Globus pallidus (tissue), 1 donor: ENCODE measurements at places on chromosomes 4 and X.

- no peak for DNase-seq
Observed at GRCh38 chr4:186368281-186368680, 102.3 kb downstream of the F11 start.

- no peak for DNase-seq
Observed at GRCh38 chr4:30258949-30259348, 461.2 kb upstream of the PCDH7 start.

DNA sequence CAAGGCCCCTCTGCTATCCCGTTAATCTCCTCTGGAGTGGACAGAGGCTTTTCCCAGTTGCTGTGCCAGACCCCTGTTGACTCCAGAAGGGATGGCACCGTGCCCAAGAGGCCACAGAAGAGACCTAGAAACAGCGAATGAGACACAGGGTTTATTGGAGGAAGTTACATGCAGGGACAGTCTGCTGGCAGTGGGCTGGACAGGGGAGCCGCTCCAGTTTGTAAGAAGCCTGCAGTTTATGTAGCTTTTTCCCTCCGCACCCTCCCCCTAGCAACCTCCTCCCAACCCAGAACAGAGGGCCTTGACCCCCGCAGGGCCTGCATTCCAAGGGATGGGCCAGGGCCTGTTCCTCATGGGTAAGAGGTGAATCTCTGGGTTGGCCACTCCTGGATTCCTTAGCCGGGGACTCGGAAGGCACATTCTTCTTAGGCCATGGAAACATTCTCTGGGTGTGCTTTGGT, 216.8 kb upstream of the PSAPL1 start:
- DNase-seq = peak; percentile 46

DNA sequence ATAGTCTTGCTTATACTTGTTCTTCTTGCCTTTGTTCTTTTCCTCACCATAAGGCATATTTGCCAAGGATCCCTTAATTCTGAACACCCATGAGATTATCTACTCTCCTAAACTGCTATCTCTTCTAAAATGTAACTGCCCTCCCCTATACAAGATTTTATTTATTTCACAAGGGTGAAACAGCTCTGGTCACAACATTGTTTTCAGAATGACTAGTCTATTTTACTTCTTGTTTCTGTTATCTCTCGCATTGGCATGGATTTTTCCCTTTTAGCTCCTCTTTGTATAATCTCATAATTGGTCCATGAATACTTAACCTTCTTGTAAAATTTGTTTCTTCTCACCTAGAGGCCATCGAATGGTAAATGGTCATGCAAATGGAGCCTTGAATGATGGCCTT, 17.2 kb upstream of the COL25A1 start:
- DNase-seq = no peak

DNA sequence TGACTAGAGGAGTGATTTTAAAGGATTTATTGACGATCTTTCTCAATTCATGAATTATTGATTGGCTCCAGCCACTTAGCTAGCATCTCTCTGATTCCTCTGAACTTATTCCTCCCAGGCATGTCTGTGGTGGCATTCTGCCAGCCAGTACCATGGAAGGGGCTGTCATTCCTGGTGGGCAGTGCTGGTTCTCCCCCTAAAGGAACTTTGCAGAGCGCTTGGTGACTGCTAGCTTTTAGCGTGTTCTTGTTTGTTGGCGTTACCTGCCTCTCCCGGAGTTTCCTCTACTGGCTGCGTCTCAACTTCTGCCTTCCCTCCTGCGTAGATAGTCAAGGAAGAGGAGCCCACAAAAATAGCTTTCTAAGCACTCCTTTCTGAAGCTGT, 19.3 kb downstream of the SRD5A3 start:
- DNase-seq = no peak

DNA sequence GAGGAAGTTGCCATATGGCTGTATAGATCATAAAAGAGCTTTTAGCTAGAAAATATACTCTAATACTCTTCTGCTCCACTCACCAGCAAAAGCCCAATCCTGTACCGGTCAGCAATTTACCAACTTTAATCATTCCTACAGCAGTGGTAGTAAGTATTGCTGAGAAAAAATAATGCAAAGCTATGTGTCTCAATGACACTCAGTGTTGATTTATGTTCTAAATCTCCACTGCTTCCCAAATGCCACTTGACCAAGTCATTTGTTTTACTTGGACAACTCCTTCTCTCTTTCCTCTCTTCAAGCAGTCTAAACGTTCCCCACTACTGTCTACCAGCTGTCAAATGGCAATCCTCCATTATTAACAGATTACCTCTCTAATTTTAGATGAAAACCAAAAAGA, 201.8 kb upstream of the GK2 start:
- DNase-seq = no peak

GRCh38 chrX:111837197-111837596, 38.8 kb upstream of the TRPC5OS start:
- DNase-seq = no peak

GRCh38 chr4:172899861-172900260, 268.8 kb upstream of the GALNT7 start:
- DNase-seq = no peak

DNA sequence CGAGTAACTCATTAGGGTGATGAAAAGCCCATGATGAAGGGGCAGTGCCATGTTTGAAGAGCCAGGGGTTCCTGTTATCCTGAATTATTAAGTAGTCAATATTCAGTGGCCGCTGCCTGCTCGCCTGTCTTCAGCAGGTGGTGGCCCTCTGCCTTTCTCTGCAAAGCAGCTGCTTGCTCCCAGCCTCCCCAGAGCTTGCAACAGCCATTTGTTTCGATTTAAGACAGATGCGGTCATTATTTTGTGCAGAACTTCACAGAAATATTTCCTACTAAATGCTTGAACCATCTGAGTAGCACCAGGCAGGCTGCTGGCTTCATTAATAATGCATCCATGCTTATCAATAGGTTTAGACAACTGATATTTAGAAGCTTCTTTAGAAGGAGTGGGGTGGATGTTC, 104.3 kb upstream of the TTC29 start:
- no peak for DNase-seq

- DNase-seq = no peak
Observed at GRCh38 chrX:38754818-38755718, 46.2 kb upstream of the MID1IP1 start.

DNA sequence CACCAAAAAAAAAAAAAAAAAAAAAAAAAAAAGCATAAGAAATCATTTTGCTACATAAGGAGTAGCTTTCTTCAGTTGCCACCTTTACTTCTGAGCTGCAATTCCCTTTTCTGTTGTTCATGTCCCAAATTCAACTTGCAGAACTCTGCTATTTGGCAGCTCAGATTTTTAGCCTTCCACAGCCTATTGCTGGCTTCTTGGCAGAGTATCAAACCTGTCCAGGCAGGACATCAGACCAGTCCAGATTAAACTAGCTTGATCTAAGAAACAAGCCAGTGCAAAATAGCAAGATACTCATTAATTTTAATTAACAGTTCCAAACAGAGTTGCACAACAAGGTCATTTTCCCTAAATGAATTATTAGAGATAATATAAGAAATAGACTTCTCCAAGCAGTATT, 123.6 kb upstream of the NR3C2 start:
- DNase-seq = peak; percentile 47

- no peak for DNase-seq
Observed at GRCh38 chr4:39616651-39617050, 22.0 kb downstream of the SMIM14 start.

GRCh38 chr4:54318904-54319303, 89.8 kb downstream of the PDGFRA start:
- DNase-seq = no peak

DNA sequence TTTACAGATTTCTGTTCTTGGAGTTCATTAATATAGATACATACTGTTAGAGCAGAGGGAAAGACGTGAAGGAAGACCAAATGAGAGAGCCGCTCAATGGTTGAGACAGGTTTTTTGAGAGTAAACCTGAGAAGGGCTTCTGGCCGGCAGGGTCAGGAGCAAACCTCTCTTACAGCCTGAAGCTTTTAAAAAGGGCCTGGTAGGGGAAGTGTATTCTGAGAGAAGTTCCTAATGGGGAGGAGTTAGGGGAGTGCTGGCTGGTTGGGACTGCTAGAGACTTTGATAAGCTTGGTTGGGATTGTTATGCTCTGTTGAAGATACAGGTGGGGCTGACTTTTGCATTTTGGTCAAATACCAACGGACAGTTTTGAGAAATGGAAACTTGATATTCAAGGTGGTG, 186.8 kb upstream of the PABPC4L start:
- no peak for DNase-seq

- peak; percentile 40 for DNase-seq
Observed at GRCh38 chrX:147912093-147912801, 528 bp downstream of the FMR1 start.

- no peak for DNase-seq
Observed at GRCh38 chr4:111178231-111178630, 555.4 kb upstream of the PITX2 start.

DNA sequence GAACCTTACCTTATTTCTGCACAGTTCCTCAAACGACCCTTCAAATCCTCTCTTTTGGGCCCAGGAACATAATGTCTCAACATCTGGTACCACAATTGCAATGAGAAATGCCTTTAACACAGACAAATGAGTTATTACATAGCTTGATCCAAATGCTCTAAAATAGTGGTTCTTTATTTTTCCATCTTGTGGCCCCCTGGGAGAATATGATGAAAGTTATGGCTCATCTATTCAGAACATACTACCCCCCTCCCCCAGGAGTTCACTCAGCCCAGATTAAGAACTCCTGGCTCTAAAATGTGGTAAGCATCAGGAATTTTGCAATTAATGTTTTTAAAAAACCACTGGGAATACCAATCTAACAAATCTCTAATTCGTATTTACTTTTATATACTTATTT, 23.9 kb upstream of the CENPU start:
- no peak for DNase-seq

GRCh38 chr4:4677556-4678522, 136.0 kb upstream of the STX18 start:
- DNase-seq = peak; percentile 41

- no peak for DNase-seq
Observed at GRCh38 chrX:145682518-145683298, 134.9 kb upstream of the SLITRK2 start.

DNA sequence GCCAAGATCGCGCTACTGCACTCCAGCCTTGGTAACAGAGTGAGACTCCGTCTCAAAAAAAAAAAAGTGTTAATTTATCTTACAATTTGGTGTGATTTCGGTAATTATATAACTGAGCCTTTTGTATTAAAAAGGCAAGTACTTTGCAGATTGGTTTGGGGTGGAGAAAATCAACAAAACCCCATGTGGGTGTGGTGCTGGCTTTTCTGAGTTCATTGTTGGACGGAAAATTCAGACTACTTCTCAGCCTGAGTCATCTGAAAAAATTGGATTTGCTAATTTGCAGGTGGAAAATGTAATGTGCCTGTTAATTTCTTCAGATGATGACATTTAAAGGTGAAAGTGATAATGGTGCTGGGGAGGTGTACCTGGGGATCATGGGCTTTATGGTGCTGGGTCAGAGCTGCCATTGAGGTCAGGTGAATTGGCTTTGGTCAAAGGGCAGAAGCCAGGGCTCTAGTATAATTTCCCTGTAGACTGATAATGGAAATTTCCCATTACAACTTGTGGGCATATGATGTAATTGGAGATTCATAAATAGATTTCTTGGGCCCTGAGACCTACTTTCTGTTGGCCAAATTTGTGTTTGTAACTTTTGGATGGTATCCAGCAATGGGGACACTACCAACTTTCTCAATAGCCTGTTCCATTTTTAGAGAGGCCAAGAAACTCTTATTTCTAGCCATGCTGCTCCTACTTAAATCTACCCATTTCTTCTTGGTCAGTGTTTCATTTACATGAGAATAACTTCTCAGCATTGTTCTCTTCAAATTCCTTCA, 74.3 kb upstream of the TEX13D start:
- no peak for DNase-seq

DNA sequence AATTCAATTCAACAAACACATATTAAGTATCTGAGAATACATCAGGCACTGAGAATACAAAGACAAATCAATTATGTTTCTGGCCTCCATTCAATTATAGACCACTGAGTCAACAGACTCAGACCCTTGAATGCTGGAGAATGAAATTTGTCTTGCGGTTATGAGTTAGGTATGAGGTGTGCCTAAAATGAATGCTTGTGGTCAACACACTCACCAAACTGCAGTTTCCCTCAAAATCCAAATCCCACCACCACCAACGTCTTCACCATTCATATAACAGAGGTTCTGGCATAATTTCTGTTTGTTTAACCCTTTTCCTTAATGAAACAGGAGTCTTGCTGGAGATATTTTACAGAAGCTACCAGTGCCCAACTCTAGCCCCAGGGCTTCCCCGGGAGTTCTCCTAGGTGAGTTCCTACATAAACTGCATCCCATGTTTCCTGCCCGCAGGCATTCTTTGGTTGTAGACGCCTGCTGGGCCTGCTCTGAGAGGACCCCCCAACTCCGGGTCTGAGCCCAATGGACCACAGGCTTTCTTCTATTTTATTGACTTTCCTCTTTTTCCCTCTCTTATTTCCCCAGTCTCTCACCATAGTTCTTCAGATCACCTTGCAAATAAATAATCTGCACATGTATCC, 119.2 kb downstream of the DDX53 start:
- DNase-seq = no peak

GRCh38 chr4:176755613-176756012, 37.1 kb downstream of the VEGFC start:
- DNase-seq = no peak

- DNase-seq = no peak
Observed at GRCh38 chr4:152325831-152326230, 210.1 kb downstream of the FBXW7 start.

GRCh38 chrX:31715675-31716074, 643.8 kb upstream of the FTHL17 start:
- no peak for DNase-seq

- no peak for DNase-seq
Observed at GRCh38 chr4:164847016-164847415, 30.0 kb upstream of the APELA start.

DNA sequence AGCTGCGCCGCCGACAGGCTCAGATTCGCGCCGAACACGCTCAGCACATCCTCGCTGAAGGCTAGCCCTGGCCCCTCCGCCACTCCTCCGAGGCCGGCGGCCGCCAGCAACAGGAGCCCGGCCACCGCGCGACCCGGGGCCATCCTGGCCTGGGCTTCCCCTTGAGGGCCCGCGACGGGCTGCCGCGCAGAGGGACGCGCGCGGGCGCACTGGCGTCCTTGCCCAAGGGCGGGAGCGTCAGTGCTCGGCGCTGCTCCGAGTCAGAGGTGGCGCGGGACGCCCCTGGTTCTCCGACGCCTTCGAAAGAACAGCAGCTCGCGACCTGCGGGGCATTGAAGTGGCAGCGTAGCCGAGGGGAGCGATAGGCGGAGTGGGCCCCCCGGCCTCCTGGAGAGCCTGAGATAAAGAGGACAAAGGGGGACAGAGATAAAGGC, 745 bp downstream of the SLC39A8 start:
- peak; percentile 19 for DNase-seq

GRCh38 chr4:126168484-126168883, 853.7 kb downstream of the FAT4 start:
- DNase-seq = no peak

GRCh38 chr4:1471443-1472147, 65.4 kb upstream of the NKX1-1 start:
- DNase-seq = no peak

- peak; percentile 72 for DNase-seq
Observed at GRCh38 chr4:180665994-180666824, 1577.0 kb upstream of the TENM3 start.

- no peak for DNase-seq
Observed at GRCh38 chr4:33930497-33930896, 2313.8 kb downstream of the ARAP2 start.

GRCh38 chrX:10612215-10612614, 8.2 kb downstream of the MID1 start:
- no peak for DNase-seq

- no peak for DNase-seq
Observed at GRCh38 chr4:71994559-71994958, 37.2 kb upstream of the NPFFR2 start.
